ENCODE measurements at places on chromosomes 1 and 21.

GRCh38 chr1:235911876-235912275, 45.2 kb upstream of the LYST start:
- no peak for DNase-seq

DNA sequence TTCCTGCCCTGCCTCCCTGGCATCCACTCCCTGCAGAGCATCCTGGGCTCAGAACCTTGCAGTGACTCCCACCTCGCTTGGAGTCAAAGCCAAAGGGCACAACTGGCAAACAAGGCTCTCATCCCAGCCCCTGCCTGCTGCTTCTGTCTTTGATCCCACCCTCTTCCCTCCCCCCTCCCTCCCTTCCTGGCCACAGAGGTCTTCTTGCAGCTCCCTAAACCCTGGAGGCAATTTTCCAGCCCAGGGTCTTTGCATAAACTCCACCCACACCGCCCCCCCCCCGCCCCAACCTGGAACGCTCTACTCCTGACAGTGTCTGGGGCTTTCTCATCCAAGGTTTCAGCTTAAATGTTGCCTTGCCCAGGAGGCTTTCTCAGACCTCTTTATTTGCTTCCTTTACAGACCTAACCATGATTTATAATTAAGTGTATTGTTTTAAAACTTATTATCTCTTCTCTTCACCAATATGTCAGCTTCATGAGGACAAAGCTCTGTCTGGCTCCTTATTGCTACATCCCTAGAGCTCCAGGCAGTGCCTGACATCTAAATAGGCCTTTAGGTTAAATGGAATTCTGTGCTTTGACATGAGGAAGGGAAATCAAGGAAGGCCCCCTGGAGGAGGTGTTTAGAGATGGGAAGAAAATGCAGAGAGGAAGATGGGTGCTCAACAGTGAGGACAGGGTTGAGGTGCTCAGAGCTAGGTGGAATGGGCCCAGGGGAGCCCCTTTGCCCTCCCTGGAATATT, 37.7 kb upstream of the PADI1 start:
- no peak for DNase-seq

- no peak for DNase-seq
Measured at GRCh38 chr21:42021371-42022090, 11.4 kb upstream of the ZBTB21 start.

DNA sequence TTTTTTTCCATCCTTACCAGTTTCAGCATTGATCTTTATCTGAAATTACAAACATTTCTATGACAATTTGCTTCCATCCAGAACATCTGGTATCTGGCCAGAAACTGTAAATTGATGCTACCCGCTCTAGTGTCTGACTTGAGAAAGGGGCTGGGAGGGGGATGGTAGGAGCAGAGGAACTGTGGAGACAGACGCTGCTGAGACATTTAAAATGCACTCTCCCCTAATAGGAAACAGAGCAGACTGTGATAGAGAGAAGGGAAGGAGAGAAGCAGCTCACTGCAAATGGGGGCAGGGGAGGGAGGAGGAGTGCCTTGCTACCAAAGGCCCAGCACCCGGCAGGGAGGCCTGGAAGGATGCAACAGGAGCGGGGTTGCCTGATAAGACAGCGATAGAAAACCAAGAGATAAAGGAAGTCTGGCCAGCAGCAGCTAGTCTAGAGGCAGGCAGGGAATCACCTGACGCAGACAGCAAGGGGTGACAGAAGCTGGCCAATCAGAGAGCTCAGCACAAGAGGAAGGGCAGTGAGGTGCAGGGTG, 195.5 kb upstream of the NFIA start:
- no peak for DNase-seq

DNA sequence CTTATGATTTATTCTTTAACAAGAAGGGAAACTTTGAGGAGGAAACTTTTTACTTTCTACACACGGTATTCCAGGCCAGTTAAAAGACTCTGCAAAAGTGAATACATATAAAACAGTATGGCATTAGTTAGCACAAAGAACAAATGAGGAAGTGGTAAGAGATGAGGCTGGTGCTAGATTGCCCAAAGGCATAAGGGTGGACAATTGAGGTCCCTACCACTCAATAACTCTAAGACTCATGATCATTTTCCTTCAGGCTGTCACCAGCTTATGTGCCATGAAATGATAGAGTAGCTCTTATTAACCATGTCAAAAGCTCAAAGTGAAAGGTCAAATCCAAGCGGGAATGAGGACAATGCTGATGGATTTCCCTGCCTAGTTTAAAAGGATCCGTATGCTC, 124.5 kb downstream of the TBX15 start:
- DNase-seq, result no peak

DNA sequence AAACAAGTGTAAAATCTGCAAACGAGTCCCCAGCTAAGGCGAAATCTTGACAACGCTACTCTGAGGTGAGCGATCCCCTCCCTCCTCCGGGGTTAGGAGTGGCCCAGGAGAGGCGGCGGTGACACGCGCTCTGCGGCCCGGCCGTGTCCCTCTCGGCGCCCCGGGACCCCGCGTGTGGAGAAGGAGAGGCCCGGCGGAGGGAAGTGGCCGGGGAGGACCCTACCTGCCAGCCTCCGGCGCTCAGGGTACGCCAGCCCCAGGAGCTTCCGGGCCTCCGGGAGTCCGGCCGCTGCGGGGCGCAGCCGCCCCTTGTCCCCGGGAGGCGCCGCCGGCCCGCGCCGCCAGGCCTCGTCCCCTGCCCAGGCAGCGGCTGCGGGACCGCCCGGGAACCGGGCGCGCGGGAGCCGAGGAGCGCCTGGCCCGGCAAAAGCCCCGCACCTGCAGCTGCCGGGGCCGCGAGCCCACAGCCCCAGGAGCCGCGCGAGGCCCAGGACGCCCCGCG, 543 bp downstream of the ABCB10 start:
- DNase-seq, result peak; percentile 91

DNA sequence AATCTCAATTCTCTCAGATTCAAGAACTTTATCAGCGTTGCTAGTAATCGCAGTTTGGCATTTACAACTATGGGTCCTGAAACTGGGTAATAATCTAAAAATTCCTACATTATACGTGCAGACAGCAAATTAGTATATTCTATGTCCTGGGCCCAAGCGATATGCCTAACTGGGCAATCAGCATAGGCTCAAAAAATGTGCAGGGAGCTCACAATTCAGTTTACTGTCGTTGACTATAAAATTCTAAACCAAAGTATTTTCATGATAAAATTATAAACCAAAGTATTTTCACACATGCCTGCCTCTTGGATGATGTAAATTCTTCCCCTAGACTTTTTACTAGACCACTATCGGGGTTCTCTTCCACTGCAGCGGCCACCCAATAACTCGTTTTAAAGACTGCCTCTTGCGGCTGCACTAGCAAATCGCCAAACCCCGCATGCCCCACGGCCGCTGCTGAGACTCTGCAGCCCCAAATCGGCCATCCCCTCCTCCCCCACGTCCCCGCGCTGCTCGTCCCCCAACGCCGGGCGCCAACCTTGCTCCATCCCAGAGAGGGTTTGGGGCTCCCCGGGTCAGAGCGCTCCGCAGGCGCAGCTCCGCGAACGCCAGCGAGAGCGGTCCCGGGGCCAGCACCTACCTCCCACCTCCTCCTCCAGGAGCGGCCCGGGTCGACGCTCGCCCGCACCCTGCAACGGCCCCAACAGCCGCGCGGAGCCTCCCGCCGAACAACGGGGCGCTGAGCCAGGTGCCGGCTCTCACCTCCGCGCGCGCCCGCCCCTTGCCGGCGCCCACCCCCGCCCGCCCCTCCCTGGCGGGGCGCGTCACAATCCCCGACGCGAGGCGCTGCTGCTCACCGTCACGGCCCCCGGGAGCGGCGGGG, 506 bp downstream of the SSX2IP start:
- peak; percentile 92 for DNase-seq

DNA sequence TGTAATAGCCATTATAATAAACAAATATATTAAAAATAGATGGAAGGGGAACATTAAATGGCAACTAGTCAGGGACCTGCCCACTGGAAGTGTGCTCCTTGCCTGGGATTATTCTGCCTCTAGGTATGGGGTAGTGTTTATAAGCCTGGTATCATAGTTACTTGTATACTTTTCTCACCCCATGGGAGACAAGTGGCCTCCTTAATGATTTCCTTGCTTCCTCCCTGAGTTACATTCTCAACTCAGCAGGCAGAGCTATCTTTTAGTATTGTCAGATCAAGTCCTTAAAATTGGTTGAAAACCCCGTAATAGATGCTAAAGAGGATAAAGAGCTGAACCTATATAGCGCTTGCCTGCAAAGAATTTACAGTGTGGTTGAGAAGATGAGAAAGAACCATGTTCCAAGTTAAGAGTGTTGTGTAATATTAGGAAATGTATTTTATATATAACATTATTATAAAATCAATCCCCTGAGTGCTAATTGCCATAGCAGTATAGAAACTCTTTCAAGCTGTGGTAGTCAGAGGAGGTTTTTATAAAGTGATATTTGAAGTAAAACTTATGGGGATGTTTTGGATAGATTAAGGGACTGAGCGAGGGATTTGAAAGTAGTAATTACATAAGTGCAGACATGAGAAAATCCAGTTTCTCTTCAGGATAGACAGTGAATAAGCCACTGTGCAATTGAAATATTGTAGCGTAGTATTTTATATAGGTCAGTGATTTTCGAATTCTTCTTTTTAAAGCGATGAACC, 106.5 kb downstream of the SPATA46 start:
- DNase-seq, result no peak

- DNase-seq, result no peak
Measured at GRCh38 chr1:156104065-156104810, 10.3 kb upstream of the LMNA start.

GRCh38 chr1:30140566-30140965, 582.8 kb downstream of the MATN1 start:
- no peak for DNase-seq

DNA sequence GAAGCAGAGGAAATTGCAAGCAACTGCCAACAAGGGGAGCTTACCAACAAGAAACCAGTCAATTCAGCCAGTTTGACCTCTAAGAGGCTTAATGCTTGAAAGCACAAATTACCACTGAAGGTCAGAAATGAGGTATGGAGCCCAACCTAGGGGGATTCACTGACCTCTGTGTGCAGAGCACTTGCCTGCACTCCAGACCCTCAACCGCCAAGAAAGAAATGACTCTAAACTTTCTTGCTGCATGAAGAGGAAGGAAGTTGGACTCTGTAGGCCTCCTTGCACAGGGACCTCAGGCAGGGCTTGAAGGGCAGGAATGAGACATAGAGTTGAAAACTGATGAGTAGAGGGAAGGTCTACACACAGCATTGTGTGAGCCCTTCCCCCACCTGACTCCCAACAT, 10.0 kb downstream of the ARMH1 start:
- DNase-seq, result peak; percentile 37

- no peak for DNase-seq
Measured at GRCh38 chr1:115989699-115990098, 13.4 kb downstream of the SLC22A15 start.

- DNase-seq, result peak; percentile 37
Measured at GRCh38 chr1:53544728-53545515, 85.7 kb downstream of the DMRTB1 start.

DNA sequence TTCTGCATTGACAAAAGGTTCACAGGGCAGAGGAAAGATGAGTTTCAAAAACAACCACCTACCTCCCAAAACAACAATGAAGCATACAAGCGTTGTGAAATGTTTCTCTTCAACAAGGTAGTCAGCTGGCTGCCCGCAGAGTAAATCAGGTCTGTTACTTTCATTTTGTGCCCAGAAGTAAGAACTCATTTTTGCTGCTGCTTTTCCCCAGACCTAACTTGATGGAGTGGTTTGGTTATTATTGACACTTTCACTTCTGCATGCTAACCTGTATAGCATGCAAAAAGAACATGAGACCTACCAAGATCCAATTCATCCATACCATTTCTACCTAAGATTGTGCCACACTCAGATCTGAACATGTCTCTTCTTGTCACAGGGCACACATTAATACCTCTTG, 1.3 kb downstream of the SLC9C2 start:
- no peak for DNase-seq

- no peak for DNase-seq
Measured at GRCh38 chr1:27301582-27302199, 20.3 kb upstream of the TMEM222 start.

DNA sequence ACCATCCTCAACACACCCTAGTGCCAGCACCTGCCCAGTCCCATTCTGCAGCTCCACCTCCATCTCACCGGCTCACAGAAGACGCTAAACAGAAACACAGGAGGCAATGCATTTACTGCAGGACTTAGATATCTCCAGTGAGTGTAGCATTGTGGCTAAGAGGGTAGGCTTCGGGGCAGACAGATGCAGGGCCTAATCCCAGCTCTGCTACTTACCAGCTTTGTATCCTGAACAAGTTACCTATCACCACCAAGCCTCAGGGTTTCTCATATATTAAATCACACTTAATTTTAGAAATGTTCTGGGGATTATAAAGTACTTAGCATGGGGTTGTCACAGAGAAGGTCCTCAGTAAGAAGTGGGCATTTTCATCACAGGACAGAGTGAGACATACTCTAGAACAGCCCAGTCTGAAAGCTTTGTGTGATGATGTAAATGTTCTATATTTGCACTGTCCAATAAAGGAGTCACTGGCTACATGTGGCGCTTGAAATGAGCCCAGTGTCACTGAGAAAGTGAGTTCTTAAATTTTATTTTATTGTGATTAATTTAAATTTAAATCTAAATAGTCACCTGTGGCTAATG, 149.3 kb upstream of the C8B start:
- DNase-seq, result no peak

- no peak for DNase-seq
Measured at GRCh38 chr1:32724678-32725614, 22.4 kb upstream of the SYNC start.

DNA sequence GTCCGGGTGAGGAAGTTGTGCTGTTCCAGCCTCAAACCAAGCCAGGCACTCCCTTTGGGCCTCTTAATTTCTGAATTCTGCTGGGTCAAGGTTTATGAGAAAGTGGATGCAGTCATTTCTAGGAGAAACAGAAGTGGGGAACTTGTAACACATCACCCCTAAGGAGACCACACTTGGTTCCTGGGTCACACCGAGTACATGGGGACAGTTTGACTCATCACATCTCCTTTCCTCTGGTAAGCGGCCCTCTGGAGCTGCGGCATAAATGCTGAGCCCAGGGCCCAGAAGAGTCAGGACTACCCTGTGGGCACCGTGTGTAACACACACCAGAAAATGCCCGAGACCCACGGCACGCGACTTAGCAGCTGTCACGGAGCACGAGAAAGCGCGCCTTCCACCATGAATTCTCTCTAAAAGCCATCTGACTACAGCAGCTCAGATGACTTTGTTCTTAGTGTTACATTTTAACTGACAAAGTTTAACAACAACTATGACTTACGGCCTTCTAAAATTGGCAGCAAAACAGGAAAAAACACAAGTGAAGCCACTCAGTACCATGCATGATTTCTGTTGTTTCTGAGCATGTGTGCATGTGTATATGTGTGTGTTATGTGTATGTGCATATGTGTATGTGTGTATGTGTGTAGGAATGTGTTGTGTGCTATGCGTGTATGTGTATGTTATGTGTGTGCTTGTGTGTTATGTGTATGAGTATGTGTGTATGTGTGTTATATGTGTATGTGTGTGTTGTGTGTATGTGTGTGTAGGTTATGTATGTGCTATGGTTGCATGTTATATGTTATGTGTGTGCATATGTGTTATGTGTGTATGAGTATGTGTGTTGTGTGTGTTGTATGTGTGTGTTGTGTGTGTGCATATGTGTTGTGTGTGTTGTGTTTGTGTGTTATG, 50.8 kb downstream of the TOMM20 start:
- DNase-seq, result peak; percentile 78
